ENCODE measurements at places on chromosomes 1 and 21.

DNA sequence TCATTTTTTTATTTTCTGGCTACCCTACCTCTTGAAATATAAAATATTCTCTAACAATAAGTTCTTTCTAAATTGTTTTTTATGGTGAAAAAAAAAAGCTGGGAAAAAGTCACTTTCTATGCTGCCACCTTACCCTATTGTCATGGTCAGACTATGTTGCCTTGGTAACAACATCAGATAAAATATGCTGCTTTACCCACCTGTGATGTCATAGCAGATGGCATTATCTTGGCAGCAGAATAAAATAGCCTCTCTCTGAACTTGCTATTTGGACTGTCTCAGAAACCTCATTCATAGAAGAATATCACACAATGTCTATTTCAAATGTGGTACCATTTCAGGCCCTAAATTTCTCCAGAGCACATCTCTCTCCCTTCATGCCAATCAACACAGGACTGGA, 69.6 kb upstream of the SGIP1 start:
- no peak for DNase-seq

DNA sequence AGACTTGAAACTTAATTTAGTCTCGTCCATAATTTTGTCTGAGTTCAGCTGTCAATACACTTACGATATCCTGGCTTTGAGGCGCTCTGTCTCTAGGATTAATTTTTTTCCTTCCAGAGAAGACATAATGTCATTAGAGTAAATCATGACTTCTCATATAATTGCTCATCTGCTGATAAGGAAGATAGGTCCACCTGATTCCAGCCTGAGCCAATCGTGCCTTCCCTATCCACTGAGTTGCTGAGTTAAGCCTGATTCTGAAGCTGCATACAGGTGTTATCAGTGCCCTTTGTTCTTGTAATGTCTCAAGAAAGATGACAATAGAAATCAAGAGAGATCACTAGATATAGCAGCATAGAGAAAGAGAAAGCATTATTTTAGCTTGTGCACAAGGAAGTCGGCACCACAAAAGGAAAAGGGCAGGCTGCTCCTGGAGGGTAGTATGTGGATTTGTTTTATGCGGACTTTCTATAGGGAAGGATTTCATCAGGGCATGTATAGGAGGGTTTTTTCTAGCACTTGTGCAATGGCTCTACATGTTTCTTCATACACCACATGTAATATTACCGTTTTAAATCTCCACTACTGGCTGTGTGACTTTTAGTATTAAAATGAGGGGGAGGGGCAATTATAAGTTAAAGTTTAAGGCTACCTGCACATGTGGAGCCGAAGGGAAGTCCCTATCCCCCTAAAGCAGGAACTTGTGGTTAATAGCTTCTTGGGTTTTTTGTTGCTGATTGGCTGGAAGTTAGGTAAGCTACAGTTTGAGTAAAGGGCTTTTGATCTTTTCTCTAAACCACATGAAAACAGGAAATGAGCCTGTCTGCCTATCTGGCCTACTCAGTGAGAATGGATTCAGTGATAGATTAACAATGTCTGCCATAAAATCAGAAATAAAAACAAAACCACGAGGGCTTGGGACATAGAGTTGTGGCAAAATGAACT, 133.4 kb downstream of the PLPPR5 start:
- DNase-seq: no peak

DNA sequence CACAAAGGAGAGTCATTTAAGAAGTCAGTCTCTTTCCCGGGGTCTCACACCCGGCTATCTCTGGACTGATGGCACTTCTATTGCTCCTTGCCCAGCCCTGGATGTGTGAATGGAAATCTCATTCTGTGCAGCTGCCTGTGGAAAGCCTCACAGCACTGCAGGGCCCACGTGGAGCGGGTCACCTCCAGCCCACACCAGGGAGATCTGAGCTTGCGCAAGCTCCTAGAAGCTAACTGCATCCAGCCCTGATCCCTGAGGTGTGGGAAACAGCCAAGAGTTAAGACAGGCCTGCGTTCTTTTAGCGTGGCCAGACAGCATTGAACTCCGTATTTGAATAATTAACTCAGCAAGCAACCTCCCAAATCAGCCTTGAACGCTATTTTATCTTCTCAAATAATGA, 150.5 kb downstream of the LRIG2 start:
- DNase-seq: no peak

DNA sequence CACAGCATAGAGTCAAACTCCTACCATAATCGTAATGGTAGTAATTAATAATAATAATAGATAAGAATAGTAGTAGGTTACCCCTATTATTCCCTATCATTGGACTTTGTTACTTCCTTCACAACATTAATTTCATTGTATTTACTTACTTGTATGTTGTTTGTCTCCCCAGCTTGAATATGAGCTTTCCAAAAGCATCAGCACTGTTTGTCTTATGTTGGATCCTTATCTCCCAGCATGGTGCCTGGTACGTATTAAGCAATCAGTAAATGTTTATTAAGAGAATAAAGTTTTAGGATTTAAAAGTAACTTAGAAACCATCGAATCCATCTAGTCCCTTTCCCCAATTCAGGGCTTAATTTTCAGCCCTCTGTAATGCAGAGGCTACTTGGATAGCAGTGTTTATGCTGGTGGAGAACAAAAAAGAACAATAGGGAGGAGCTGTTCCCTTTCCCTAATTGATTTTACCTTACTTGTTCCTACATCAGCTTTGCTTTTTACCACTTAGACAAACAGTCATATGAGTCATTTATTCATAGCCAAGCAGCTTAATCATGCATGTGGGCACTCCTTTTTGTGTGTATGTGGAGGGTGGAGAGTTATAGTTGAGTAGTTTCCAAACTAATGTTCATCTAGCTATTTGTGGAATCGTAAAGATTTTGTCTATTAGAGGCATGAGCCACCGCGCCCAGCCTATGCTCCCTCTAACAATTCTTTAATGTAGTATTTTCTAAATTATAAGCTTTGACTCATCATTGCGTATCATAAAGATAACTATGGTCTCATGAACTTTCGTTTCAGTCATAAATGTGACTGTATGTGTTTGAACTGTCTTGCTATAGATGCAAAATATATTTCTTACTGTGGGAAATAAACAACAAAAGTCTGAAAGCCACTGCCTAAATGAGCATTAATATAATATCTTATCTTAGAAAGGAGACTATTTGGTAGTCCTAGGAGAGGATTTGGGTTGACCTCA, 20.9 kb upstream of the DR1 start:
- DNase-seq: no peak

GRCh38 chr1:225765982-225766674, 11.5 kb upstream of the SRP9 start:
- no peak for DNase-seq

DNA sequence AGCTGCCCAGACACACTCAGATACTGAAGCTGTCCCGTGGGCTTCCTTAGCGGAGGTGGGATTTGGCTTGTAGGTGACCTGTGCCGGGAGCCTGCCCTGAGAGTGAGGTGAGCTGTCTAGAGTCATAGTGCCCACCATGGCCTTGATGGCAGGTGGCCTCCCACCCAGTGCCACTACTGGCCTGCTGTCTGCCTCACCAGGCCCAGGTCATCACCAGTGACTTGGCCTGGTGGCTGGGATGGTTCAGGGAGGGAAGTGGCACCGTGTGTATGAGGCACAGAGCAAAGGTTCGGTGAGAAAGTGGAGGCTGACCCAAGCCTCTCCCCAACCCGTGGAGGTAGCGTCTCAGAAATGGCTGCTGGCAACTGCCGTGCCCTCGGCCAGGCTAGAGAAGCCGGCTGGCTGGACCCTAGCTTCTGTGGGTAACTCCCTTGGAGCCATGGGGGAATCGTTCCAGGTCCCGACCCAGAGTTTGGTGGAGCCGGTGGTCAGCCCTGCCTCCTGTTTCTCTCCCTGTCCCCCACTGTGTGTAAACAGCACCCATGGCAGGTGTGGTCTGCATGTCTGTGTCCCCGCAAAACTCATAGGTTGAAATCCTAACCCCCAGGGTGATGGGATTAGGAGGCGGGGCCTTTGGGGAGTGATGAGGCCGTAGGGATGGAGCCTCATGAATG, 155.4 kb upstream of the C1orf174 start:
- DNase-seq: no peak

DNA sequence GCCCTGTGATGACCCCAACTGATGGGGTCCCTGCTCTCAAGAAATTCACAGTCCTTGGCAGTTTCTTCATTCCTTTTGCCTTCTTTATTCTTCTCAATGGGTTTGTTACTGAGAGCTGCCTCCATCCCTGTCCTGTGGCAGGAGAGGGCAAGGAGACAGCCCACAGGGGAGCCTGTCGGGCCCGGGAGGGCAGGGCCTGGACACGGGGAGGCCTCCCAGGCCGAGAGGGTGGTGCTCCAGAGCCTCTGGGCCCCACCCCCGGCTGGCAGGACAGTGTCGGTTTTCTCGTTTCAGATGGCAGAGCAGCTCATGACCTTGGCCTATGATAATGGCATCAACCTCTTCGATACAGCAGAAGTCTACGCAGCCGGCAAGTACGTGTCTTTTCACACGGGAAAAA, 36.2 kb downstream of the KCNAB2 start:
- DNase-seq: no peak

- DNase-seq: no peak
These were observed 921.9 kb downstream of the ADGRL2 start for GRCh38 chr1:82722608-82723007.

DNA sequence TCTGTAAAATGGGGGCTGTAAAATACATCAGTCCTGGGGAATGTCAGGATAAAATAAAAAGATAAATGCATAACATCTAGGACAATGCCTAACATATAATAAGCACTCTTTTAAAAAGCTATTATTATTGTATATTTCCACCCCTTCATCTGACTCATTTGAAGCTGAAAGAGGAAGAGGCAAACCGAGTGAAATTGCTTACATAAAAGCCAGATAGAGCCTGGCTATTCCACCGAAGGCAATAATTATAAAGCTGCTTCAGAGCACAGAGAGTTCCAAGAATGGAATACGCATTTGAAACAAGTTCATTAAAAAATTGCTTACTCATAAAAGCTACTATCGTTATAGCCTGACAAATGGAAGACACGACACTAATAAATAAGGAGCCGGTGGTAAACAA, 186.1 kb upstream of the CAMK1G start:
- no peak for DNase-seq

DNA sequence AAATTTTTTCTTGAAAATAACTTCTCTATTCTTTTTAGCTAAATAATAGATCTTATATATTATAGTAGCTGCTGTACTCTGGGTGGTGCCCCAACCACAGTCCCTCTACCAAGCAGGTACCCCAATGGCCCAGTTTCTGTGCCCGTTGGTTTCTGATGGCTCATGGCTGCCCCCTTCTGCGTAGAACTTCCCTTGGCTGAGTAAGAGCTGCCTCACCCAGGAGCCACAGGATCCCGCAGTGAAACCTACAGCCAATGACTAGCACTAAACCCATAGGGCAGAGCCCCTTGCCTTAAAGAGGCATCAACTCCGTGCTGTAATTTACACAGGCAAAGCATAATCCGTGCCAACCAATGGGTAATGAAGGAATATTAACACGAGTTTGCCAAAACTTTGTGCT, 247.5 kb downstream of the USH2A start:
- no peak for DNase-seq

DNA sequence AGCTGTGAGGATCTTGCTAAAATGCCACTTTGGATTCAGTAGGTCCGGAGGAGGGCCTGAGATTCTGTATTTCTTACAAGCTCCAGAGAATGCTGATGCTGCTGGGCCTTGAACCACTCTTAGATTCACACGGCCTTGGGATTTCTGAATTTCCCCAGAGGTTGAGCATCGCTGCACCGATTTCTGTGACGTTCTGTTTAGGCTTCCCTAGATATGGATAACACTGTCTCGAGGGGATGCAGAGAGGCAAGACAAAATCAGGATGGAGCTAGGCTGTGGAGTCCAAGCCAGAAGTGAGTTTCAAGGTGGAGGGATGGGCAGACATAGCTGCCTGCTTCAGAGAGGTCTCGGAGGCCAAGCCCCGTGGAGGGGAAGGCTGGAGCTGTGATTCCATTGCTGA, 415.9 kb upstream of the PROX1 start:
- DNase-seq: no peak

Measured in GM04503 (cell line).